ENCODE measurements at places on chromosomes 12 and 14.

- no peak for DNase-seq
These were observed 19.7 kb upstream of the SLC2A14 start for GRCh38 chr12:7892186-7892980.

- DNase-seq, result no peak
These were observed 254.4 kb upstream of the CCDC196 start for GRCh38 chr14:66231820-66232219.

GRCh38 chr12:94987801-94988200 lies 15.7 kb downstream of the NDUFA12 start:
- no peak for DNase-seq

- no peak for DNase-seq
These were observed 38.5 kb downstream of the LTBP2 start for GRCh38 chr14:74573421-74574089.

GRCh38 chr12:13126494-13126893 lies 23.0 kb upstream of the GSG1 start:
- DNase-seq, result no peak
